ENCODE measurements at places on chromosomes 4 and X.
A peak's percentile ranks its signal among the peaks of the same experiment; 100 is the strongest.

GRCh38 chr4:151359576-151359975 lies 34.2 kb upstream of the SH3D19 start:
- no peak for DNase-seq

GRCh38 chrX:103063918-103064434 lies at the start of gene BEX1:
TSS of gene BEX1 (minus strand) at chrX:103064171. CDS start at chrX:103063274, 897 bp downstream.
- no peak for DNase-seq

GRCh38 chr4:147799986-147800555 lies 68.2 kb downstream of the ARHGAP10 start:
- DNase-seq: peak; percentile 73

DNA sequence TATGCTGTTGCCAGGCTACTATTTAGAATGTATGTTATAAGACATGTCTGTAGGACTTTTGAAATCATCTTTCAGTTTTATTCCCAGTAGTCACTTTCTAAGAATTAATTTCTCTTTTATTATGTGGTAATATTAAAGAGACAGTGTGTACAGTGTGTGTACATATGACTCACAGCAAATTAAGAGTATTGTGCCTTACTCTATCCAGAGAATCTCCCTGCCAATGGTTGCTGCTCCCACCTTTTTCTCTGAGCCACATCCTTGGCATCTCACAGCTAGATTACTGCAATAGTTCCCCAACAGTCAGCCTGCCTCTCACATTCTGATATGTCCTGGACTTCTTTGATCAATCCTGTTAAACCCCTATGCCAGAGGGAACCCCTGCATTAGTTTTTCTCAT lies 114.5 kb downstream of the ANXA5 start:
- DNase-seq: no peak

GRCh38 chr4:141131723-141132071 lies 1.6 kb downstream of the RNF150 start:
- no peak for DNase-seq

- DNase-seq: peak; percentile 85
These were observed 819 bp downstream of the KIAA0232 start for GRCh38 chr4:6783111-6783981.

GRCh38 chr4:16187455-16187854 lies 38.8 kb downstream of the TAPT1 start:
- no peak for DNase-seq

- DNase-seq: no peak
These were observed 220.7 kb upstream of the EMCN start for GRCh38 chr4:100738196-100739165.

DNA sequence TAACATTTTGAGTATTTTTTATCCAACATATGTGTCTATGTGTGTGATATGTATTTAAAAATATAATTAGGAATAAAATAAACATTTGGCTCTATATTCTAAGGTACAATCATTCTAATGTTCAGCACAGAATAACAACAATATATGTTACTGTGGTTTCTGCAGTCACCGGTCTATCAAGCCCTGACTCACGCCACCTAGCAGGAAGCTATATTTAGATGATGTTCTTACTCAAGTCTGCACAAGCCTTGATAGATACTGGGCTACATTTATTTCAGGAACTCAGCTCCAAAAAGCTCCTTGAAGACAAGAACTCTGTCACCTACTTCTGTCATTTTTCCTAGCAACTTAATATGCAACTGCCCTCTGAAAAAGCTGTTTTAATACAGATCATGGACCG lies 152.0 kb upstream of the FTHL17 start:
- no peak for DNase-seq

- no peak for DNase-seq
These were observed 1.0 kb upstream of the PPP2R2C start for GRCh38 chr4:6473264-6474052.

- peak; percentile 32 for DNase-seq
These were observed 90.0 kb upstream of the EDA2R start for GRCh38 chrX:66728818-66729271.

GRCh38 chrX:154305541-154306205 lies 10.1 kb downstream of the TKTL1 start:
- no peak for DNase-seq

DNA sequence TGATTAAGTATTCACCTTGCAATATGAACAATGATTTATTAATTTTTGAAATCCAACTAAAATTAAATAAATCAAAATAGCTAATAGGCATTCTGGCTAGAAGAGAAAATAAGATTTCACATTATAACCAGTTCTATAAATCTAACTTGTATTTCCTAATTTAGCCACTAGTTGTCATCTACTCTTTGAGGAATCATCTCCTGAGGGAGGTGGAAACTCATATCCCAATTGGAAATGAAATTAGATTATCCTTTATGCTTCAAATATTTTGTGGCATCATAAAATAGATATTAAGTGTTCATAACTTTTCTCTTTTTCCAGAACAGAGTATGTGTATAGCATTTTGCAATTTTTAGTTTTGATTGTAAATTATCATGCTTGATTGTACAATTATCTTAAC lies 558.5 kb upstream of the DIAPH2 start:
- DNase-seq: no peak

DNA sequence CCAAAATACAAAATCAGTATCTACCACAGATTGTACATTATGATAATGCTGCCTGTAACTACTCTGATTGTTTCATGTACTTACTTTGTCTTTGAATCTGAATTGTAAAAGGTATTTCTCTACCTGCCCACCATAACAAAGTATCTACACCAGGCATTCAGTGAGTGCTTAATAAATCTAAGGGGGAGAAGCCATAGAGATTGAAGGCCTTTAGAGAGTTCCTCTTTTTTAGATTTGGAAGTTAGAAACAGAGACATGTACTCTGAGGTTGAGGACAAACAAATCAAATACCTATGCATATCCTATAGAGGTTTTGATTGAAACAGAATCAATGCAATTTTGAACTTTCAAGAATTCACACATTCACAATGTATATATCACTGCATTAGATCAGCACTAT lies 42.7 kb downstream of the SAT1 start:
- no peak for DNase-seq

DNA sequence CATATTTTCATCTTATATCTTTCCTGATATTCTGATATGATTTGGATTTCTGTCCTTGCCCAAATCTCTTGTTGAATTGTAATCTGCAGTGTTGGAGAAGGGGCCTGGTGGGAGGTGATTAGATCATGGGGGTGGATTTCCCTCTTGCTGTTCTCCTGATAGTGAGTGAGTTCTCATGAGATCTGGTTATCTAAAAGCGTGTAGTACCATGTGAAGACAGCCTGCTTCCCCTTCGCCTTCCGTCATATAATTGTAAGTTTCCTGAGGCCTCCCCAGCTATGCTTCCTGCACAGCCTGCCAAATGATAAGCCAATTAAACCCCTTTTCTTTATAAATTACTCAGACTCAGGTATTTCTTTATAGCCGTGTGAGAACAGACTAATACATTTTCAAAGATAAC lies 77.2 kb downstream of the ANKRD50 start:
- no peak for DNase-seq

DNA sequence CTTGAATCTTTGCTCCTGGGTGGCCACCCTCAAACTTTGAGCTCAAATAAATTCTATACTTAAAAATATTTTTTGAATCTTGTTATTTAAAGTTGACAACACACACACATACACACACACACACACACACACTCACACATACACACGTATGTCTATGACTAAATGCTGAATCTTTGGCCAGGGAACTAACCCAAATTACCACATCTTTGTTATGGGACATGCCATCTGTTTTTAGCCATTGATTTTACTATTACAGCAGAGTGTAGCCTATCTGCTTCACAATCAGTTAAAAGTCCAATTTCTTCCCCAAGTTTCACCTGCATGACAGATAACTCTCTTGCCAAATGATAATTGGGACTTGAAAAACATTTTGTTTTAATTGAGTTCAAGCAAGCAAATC lies 45.0 kb upstream of the USP46 start:
- no peak for DNase-seq

GRCh38 chr4:48483006-48483776 lies at the start of gene SLC10A4:
TSS of gene SLC10A4 (plus strand) at chr4:48483343. CDS start at chr4:48483562, 219 bp downstream.
- no peak for DNase-seq

DNA sequence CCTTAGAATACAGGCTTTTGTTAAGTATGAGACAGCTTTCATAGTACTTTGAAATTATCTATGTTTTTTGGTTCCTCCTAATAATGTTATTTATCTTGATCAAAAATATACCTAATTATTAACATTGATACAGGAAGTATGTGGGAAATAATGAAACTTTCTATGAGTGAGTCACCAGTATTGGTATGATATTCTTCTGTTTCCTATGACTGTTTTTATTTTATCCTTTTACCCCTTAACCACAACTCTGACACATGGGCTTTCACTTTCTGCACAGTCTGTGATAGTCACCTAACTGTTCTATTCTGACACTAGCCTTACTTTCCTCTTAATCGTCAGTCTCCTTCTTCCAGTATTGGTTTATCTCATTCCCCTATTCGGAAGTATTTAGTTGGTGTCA lies 4.7 kb downstream of the THAP9 start:
- peak; percentile 46 for DNase-seq

DNA sequence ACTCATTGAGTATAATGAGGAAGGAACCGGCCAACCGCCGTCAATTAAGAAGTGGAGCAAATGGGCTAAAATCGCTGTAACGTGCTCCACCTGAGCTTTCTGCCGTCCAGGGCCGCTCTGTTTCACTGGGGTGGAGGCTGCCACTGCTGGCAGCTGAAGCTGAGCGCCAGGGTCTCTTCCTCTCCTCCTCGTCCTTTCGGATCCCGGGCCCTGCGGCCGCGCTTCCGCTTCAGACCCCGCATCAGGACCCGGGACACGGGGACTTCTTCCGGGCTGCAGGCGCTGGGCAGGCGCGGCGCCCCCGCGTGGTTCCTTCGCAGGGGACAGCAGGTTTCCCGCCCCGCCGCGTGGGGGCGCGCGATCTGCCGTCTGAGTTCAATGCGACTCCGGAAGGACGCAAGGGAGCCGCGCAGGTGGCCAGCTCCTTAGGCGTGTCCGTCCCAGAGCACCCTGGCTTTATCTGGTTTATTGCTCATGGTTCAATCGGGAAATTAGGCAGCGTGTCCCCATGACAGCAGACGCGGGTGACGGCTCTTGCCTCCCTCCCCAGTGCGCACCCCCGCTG lies 519.8 kb downstream of the TRIML1 start:
- no peak for DNase-seq

GRCh38 chr4:158875455-158875854 lies 106.6 kb downstream of the FNIP2 start:
- DNase-seq: no peak

- no peak for DNase-seq
These were observed 319.1 kb upstream of the RPS6KA3 start for GRCh38 chrX:20585782-20586181.

DNA sequence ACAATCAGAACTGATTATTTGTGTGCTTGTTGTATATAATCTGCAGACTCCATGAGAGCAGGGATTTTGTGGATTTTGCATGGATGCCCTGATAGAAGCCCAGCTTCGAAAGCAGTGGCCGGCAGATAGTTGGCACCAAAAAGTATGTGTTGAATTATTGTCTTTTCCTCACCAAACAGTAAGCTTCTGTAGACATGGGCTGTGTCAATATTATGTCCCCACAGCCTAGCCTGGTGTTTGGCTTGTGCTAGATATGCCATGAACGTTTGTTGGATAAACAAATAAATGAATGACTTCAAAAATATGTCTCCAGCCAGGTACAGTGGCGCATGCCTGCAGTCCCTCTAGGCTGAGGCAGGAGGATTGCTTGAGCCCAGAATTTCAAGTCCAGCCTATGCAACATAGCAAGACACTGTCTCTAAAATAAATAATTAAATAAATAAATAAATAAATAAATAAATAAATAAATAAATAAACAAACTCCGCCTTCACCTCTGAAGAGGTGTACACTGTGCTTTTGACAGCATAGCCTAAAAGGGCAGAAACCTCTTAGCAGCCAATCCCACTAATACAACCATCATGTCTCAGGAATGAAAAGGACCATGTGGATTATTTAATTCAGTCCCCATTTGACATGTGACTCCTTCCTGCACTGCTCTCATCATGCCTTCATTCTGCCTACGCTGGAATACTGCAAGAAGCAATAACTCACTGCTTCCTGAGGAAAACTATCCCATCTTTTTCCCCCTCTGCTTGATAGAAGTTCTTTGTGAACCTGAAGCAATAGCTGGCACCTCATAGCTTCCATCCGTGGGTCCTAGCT lies 335.2 kb downstream of the FBXW7 start:
- no peak for DNase-seq

- DNase-seq: no peak
These were observed 392.8 kb downstream of the GPM6A start for GRCh38 chr4:175419236-175419718.

GRCh38 chrX:75746891-75747639 lies 38.0 kb downstream of the MAGEE2 start:
- DNase-seq: peak; percentile 16

GRCh38 chrX:148499638-148500422 lies 587 bp upstream of the AFF2 start:
- DNase-seq: no peak

DNA sequence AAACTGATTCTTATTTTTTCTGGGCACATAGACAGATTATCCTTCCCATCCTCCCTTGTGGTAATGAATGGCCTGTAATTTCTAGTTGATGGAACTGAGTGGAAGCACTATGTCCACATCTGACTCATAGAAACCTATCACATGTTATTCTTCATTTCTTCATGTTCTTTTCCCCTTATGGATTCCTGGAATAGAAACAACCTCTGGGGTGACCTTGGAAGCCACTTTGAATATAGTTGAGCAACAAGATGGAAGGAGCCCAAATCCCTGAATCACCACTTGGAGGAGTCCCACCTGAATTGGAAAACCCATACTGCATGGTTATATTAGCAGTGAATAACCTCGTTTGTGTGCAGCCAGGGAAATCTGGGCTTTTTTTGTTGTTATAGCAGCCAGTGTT lies 137.8 kb downstream of the MID1IP1 start:
- no peak for DNase-seq

DNA sequence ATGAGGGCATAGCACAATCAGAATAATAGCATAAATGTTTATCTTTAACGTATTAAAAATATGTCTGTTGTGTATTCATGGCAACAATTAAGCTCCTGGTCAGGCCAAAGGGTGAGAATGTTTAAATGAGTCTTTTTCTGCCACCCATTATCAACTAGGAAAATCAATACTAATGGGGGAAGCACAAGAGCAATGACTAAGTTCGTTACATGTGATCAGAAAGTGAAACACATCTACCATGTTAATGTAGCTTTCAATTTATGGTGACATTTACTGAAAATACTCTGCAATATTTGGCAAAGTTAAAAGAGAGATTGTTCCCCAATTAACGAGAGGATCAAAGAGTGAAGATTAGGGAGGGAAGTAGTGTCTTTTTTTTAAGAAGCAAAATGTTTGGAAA lies 143.7 kb downstream of the NAA11 start:
- no peak for DNase-seq
